Stimulated activated CD8-positive, alpha-beta memory T cell treated with anti-CD3 and anti-CD28 coated beads, Interleukin-7, amount 100 ng/mL, for 1 hour (primary cell): ENCODE measurements at places on chromosomes 13 and 19.

DNA sequence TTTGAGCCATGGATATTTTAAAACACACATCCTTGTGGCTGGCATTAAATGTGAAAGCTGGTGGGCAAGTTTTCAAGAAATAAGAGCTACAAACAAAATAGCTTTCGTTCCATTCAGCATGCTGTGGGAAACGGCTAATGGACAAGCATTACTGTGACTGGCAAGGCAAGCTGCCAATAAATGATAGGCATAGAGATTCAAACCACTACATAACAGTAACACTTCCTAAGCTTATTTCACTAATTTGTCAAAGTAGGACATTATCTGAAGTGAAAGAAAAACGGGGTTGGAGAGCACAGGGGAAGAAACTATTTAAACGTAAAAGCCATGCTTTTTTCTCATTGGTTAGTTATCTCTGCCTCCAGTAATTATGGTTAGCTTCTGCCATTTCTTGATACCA, 26.0 kb downstream of the OBI1 start:
- DNase-seq: no peak

DNA sequence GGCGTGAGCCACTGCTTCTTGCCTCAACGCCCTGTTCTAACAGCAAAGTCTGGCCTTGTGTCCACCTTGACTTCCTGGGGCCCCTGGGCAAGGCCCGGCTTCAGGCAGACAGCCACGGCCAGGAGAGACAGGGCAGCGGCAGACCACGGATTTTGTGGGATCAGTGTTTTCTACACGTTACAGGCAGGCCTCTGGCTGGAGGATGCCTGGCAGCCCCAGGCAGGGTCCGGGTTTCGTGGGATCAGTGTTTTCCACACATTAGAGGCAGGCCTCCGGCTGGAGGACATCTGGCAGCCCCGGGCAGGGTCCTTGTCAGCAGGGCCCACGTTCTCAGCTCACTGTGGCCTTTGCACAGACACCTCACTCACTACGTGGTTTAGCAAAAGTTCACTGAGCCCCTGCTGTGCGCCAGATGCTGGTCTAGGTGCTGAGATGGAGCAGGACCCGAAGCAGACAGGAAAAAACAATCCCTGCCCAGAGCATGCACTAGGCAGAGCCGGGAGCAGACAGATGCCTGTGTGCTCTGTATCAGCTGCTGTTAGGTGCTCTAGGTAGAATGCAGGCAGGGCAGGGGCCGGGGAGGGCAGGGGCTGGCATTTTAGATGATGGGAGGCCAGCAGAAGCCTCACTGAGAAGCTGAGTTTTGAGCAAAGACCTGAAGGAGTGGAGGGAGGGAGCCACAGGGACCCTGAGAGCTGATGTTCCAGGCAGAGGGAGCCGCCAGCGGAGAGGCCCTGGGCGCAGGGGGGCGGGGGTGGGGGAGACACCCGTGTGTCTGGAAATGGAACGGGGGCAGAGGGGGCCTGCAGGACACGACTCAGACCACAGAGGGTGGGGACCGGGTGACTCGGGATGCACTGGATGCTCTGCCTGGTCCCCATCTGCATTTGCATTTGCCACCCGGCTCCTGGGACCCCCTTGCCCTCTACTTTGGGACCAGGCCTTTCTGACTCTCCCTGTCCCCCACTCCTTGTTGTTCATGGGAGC, 25.0 kb upstream of the NCCRP1 start:
- DNase-seq: no peak

- DNase-seq: no peak
These were observed 6.3 kb downstream of the CIB3 start for GRCh38 chr19:16167055-16167454.

DNA sequence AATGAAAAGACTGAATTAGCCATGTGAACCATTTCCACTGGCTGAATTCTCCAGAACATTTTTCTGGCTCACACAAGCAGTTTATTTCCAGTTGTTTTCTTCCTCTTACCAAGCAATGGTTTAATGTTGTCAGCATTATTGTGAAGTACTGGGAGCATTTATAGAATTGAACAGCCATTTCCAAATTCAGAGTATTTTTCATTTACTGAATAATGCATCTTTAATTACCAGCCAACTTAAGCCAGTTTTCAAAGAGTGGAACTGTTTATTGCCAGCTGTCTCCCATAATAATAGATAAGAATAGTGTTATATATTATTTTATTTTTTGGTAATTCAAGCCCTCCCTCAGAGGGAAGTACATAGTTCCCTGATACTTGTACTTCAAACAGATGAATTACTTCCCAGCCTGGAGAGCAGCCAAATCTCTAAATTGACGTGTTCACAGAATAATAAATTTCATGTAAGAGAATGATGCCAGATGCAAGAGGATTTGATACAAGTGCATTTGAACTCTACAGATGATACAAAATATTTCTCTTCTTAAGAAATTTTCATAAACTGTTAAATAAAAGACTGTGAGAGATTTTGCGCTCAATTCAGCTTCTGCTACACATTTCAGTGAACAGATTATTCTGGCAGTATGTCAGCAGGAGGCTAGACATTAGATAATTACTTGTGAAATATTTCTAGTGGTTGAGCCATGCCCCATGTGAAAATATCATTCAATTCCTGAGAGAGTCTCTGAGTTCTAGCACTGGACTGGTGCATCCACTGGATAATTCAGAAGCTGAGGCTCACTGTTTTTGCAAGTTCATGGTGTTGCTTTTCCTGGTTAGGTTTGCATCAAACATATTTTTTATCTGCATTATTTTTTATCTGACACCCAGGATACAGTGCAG, 315.9 kb downstream of the SLC7A1 start:
- DNase-seq: no peak

GRCh38 chr19:19406878-19407632, 1.6 kb downstream of the GATAD2A start:
- DNase-seq: no peak

- DNase-seq: no peak
These were observed 15.4 kb upstream of the SIGLEC6 start for GRCh38 chr19:51546650-51547396.

DNA sequence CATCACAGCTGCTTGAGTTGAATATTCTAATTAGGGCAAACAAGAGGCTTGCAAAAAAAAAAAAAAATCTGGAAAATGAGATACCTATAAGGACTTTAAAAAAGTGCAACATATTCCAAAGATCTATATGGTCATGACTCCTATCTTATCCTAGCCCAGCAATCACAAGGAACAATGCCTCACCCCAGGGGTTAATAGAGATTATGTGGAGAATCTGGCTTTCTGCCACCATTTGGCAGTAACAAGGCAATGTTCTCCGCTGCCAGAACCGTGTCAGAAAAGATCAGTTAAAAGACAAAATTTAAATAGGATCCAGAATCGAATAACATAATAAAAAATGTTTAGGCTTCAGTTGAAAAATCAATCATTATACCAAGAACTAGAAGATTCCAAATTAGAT, 1643.2 kb upstream of the PRR20A start:
- no peak for DNase-seq

GRCh38 chr13:33682020-33682564, 135.9 kb upstream of the RFC3 start:
- DNase-seq: no peak
